Smooth muscle cell of the brain vasculature (primary cell): ENCODE measurements at places on chromosomes 2 and 18.

GRCh38 chr18:48459016-48459415 lies 49.8 kb upstream of the ZBTB7C start:
- no peak for DNase-seq

DNA sequence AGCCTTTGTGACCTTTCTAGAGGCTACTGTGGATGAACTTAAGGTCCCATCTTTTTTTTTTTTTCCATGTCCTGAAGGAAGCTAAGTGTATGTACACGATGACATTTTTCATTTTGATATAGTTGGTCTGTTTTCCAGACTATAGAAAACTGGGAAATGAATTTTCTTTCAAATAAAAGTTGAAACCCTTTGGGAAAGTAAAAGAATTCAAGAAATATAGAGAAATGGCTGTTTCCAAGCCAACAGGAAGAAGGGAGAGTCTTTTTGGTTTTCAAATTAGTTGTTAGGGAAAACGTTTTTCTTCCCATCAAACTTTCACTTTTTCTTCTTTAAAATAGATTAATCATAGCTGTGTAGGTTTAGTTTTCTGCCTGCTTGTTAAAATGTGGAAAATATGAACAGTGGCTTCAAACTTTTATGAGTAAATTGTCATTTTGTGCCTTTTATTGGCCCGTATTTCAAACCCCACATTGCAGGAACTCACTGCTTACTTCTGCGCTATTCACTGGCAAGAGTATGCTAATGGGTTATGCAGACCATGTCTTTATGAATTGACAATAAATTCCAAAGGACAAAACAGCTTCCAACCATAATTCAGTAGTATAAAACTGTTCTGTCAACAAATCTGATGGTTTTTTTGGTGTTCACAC lies 27.7 kb upstream of the LYPD1 start:
- no peak for DNase-seq

- DNase-seq = no peak
Observed at GRCh38 chr2:124320051-124320688, 295.1 kb downstream of the CNTNAP5 start.

DNA sequence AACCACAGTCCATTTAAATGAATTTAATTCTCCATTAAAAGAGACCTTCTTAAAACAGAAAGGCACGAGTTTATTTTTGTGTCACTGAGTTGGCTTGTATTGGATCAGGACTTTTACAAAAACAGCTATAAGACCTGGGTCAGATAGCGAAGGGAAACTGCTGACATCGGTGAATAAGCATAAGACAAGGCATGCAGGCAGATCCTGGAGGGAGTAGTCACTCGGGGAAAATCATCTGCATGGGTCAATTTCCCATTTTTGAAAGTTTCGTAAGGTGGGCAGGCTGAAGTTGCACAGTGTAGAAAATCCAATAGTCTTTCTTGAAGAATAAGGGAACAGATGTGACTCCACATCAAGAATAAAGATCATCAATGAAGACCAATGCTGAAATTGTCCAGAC lies 12.9 kb downstream of the IL36B start:
- no peak for DNase-seq

- no peak for DNase-seq
Observed at GRCh38 chr18:70046207-70046606, 98.5 kb upstream of the CD226 start.
